Stimulated activated CD4-positive, alpha-beta T cell treated with anti-CD3 and anti-CD28 coated beads, Interleukin-1b, Interleukin-23, amount 100 ng/mL, for 4 hours (primary cell): ENCODE measurements at places on chromosomes 7 and 10.
A peak's percentile ranks its signal among the peaks of the same experiment; 100 is the strongest.

- no peak for DNase-seq
Observed at GRCh38 chr7:151493083-151493482, 26.6 kb downstream of the RHEB start.

DNA sequence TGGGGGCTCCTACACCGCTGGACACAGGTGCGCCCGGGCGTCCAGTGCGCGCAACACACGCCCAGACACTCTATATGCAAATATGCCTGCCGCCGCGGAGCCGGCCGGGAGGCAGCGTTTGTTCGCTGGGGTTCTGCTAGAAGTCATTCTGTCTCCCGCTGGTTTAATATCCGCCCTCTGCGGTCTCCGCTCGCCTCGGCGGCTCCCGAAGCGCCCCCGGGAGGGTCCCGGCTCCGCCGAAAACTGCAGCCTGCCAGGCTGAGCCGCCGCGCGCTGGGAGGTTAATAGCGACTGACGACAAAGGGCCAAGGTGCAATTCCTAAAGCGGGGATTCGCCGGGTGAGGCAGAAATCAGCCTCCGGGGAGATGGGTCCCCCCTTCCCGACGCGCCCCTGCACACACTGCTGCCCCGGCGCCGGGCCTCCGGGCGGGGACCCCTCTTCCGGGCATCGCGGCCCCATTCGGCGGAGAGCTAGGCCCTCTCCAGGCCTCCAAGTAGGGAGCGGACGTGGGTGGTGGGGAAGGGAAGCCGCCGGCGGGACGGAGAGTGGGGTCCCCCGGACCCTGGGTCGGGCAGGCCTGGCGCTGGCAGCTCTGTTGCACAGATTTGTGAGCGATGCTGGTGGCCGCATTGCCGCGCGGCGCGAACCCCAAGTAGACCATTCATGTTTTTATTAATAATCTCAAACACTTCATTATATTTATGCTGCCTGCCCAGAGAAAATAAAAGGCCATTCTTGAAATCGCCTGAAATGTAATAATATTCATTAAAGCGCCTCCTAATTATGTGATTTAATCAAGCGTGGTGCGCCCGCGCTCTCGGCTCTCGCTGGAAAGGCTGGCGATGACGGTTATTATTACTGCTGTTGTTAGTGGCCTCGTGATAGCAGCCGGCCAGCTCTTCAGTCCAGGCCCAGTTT lies 9.1 kb downstream of the EN2 start:
- DNase-seq: no peak

- no peak for DNase-seq
Observed at GRCh38 chr10:6328699-6329423, 126.1 kb downstream of the PFKFB3 start.

GRCh38 chr10:108523016-108523800 lies 1358.7 kb upstream of the SORCS1 start:
- DNase-seq: no peak

GRCh38 chr10:35412900-35413491 lies 76.7 kb downstream of the CCNY start:
- no peak for DNase-seq

DNA sequence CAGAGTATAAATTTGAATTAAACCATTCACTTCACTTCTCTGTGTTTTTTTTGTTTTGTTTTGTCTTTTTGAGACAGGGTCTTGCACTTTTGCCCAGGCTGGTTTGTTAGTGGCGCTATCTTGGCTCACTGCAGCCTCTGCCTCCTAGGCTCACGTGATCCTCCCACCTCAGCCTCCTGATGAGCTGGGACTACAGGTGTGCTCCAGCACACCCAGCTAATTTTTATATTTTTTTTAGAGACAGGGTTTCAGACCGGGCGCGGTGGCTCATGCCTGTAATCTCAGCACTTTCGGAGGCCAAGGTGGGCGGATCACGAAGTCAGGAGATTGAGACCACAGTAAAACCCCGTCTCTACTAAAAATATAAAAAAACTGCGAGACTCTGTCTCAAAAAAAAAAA lies 36.9 kb upstream of the STOX1 start:
- DNase-seq: no peak

- no peak for DNase-seq
Observed at GRCh38 chr10:93495654-93496321, 624 bp upstream of the CEP55 start.

GRCh38 chr10:112465299-112465883 lies 18.4 kb downstream of the VTI1A start:
- no peak for DNase-seq

DNA sequence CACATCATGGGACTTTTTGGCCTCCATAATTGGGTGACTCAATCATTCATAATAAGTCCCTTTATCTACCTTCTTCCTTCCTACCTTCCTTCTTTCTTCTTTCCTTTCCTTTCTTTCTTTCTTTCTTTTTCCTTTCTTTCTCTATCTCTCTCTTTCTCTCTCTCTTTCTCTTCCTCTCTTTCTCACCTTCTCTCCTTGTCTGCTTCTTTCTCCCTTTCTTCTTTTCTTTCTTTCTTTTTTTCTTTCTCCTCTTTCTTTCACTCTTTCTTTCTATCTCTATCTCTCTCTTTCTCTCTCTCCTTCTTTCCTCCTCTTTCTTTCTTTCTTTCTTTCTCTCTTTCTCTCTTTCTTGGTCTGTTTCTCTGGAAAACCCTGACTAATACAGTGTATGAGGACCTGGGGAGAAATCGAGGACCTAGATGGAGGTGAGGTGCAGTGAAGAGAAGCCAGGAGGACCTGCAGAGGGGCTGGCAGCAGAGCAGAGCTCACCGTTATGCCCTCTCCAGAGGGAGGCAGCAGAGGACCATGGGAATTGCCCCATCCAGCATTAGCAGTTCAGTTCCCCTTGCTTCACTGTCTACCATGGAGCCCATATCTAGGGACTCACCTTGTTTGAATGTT lies 52.7 kb upstream of the BTRC start:
- DNase-seq: no peak

DNA sequence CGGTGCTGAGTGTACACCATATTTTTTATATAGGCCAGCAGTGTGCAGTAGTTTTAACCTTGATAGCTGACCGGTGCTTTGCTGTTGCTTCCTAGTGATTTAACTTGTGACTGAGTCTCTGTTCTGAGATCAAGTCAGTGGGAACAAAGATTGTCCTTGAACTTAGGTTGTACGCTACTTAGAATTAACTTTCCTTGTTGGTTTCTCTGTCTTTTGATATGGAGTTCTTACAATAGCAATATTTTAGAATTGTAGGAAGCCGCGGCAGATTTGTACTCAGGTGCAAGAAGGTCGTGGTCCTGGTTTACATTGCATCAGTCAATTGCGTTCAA lies 1.3 kb downstream of the DDX21 start:
- no peak for DNase-seq

DNA sequence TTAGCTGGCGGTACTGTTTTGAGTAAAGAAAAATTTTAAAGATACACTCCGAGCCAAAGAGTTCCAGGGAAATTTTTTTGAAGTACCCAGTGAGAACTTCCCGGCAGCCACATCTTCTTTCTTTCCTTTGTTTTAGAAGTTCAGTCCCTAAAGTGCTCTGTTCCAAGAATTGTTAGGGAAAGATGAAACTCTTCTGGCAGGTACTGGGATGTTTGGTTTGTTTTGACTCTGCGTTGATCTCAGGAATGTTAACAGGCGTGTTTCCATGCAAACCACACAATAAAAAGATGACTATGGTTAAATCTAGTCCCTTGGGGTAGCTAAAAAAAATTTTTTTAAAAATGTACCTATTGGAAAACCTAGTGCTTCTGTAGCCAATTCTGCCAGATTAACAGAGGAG lies 224.7 kb upstream of the PHYHIPL start:
- no peak for DNase-seq

DNA sequence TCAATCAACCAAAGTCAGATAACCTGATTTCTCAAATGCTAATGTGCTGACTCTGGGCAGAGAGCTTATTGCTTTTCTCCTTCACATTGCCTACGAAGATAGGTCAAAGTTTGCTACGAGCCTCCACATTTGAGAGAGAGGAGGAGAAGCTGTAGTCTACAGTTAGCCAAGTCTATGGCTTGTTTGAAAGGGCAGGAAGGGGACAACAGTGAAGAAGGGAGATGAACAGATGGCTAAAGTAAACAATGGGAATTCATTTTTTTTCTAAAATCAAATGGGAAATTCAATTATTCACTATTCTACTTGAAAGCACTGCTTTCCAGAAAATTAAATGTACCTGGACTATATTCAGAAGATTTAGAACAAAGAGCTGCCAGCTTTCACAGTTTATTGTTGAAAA lies 126.7 kb upstream of the C1QL3 start:
- DNase-seq: no peak

DNA sequence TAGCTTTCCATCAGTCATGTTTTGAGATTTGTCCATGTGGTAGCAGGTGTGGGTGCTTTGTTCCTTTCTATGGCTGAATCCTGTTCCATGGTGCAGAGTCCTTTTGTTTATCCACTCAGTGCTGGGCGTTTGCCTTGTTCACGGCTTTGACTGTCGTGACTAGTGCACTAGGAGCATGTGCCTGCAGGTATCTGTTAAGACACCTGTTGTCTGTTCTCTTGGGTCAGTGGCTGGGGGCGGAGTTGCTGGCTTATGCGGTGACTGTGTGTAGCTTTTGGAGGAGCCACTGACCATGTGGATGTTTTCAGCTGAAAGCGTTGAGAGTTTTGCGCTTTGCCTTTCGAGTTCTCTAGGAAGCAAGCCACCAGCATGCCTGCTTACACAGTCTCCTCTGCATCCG lies 573.1 kb upstream of the FOXK1 start:
- no peak for DNase-seq

GRCh38 chr10:77410523-77410922 lies 227.1 kb downstream of the KCNMA1 start:
- DNase-seq: no peak

- DNase-seq: no peak
Observed at GRCh38 chr7:80393786-80394185, 118.1 kb downstream of the GNAT3 start.

DNA sequence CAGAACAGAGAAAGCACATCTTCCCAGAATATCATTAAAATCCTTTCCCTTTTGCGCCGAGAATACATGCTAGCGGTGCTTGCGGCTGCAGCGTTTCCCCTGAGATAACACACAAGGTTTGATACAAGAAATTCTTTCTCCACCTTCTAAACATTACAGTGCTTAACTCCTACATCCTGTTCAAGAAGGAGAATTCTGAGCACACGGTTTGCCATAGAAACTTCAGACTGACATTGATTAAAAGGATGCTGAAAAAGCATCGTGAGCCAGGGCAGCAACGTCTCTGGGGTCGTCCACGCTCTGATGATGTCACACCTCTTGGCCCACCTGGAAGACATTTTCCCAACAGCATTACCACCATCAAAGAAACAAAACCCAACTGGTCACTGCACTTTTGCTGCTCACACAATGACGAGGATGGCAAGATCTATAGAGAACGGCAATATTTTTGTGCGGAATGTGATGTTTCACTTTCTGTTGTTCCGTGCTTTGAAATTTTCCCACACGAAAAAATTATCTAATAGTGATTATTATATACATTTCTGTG lies 27.0 kb upstream of the PRSS1 start:
- no peak for DNase-seq

DNA sequence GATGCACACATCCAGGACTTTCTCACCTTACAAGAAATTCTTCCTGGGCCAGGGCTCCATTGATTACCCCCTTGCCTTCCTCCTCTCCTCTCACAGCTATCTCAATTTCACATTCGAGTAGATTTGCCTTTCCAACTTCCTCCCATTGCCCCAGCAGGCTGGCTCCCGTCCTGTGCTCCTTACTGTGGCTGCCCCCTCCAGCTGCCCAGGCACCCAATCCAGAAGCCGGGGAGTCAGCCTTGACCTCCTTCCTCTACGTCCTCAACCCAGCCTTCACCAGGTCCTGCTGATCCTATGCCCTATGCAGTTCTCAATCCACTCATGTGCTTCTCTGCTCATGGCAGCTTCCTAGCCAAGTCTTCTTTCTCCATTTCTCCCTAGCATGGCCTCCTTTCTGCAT lies 85.7 kb upstream of the GPR26 start:
- DNase-seq: no peak

- DNase-seq: no peak
Observed at GRCh38 chr7:128247640-128248194, 6.6 kb downstream of the LEP start.

DNA sequence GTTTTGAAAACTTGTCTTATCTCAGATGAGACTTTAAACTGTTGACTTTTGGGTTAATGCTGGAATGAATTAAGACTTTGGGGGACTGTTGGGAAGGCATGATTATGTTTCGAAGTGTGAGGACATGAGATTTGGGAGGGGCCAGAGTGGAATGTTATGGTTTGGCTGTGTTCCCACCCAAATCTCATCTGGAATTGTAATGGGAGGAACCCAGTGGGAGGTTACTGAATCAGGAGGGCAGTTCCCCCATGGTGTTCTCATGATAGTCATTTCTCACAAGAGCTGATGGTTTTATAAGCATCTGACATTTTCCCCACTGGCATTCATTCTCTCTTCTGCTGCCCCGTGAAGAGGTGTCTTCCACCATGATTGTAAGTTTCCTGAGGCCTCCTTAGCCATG lies 13.8 kb upstream of the POT1 start:
- DNase-seq: no peak

GRCh38 chr7:116953906-116954838 lies 871 bp downstream of the ST7 start:
- DNase-seq: peak; percentile 13

- DNase-seq: no peak
Observed at GRCh38 chr7:25926009-25926408, 226.0 kb upstream of the NFE2L3 start.

DNA sequence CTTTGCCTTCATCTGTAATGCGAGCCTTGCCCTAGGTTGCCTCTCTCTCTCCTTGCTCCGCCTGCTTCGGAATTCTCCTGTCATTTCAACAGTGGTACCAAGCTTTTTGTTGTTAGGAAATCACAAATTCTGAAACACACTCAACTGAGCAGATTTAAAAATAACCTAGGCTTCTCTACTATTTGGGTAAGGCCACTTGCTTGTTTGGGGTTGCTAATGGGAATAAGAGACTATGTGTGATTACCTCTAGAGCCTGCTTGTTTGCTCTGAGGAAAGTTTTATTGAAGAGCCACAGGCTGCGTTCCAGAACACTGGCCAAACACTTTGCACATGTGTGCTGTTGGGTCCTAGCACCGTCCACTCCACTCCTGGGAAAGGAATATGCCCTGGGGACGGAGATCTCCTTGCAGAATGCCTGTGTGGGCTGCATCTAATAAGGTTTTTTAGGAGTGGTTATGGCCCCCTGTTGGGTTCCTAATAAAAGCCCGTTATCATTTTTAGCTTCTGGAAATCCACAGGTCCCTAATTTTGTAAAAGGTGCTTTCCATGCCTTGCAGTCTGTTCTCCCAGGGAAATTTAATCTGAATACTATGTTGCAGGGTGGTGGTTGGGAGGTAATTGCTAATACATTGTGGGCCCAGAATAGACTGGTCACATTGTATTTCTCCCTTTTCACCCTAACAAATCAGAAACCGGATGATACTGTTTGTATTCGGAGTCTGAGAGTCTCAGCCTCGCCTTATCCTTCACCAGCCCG lies 68.7 kb upstream of the KLF6 start:
- no peak for DNase-seq

GRCh38 chr10:24887855-24888231 lies 64.6 kb downstream of the PRTFDC1 start:
- DNase-seq: no peak

- no peak for DNase-seq
Observed at GRCh38 chr7:28318101-28318762, 94.1 kb upstream of the CREB5 start.
